Stimulated activated effector memory CD8-positive, alpha-beta T cell treated with anti-CD3 and anti-CD28 coated beads, Interleukin-12 subunit alpha, Interleukin-12 subunit beta, amount 100 ng/mL, for 72 hours (primary cell): ENCODE measurements at places on chromosomes 12 and 14.
A peak's percentile ranks its signal among the peaks of the same experiment; 100 is the strongest.

GRCh38 chr12:117518594-117519270 is 157.3 kb upstream of the NOS1 start:
- no peak for DNase-seq

DNA sequence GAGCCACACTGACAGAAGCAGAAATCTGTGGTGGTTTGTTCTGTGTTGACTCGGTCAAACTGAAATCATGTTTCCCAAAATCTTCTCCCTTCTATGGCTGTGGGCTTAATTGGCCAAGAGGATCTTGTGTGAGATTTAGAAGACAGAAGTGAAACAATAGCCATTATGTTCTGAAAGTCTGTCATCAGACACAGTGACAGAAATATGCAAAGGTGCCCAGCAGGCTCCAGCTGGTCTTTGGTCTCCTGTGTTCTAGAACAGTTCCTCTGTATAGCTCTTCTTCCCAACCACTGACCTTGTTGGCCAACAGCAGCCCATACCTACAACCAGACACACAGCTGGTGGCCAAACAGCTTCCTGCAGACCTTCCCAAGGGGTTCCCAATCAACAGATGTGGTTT is 25.0 kb upstream of the COCH start:
- no peak for DNase-seq

GRCh38 chr12:97560350-97560749 is 97.7 kb downstream of the RMST start:
- DNase-seq: no peak

DNA sequence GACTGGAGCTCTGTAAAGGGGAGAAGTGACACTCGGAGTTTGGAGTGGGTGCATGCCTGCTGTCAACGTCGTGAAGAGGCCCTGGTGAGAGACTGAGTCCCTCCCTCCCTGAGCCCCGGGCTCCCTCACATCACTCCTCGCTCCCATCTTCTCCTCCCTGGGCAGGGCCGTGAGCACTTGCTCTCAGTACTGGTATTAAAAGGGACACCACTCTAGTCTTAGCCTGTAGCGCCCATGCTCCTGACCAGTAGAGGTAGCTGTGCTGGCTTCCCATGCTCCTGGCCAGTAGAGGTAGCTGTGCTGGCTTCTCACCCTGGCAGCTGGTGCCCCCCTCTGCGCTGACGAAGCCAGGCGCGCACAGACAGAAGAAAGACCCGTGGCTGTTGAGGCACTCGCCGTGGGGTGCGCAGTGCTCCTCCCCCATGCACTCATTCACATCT is 14.7 kb downstream of the ISCA2 start:
- DNase-seq: no peak

DNA sequence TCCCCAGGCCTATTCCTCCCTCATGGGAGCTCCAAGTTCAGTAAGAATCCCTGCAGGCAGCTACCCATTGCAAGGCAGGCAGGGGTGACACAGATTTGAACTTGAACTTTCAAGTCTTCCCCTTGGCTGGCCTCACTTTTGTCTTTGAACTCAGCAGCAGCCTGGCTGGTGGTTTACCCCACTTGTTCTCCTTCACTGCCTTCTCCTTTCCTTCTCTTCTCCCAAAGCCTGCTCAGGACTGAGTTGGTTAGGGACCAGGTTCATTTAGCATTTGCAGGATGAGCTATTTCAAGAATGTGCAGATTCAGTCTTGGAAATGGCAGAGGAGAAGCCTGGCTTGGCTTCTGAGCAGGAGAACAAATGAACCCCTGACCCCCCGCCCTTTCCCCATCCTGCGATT is 67.7 kb upstream of the TBX3 start:
- DNase-seq: no peak

- peak; percentile 24 for DNase-seq
These were observed 807 bp downstream of the B4GALNT3 start for GRCh38 chr12:460261-461230.

- no peak for DNase-seq
These were observed 25.6 kb downstream of the PXN start for GRCh38 chr12:120239776-120240494.

DNA sequence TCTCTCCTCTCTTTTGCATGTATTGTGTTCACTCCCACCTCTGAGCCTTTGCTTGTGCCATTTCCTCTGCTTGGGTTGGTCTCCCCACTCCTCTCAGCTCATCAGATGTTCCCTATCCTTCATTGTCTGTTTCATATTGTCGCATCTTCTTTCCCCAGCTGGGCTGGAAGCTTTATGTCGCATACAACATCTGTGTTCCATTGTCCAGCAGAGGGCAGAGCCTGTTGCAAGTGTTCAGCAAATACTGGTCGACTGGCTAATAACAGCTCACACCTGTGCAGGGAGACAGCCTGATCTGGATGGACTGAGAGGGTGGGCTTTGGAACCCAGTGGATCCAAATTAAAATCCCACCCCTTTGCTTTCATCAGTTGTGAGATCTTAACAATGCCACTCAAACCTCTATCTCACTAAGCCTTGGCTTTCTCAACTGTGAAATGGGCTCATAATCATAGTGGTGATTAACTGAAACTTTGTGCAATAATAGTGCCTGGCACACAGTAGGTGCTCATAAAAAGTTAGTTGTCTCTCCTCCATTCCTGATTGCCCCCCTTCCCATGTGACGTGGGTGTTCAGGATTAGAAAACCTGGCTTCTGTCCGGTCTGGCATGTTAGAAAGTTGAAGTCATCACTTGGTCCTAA is 75.8 kb downstream of the RIN3 start:
- no peak for DNase-seq

DNA sequence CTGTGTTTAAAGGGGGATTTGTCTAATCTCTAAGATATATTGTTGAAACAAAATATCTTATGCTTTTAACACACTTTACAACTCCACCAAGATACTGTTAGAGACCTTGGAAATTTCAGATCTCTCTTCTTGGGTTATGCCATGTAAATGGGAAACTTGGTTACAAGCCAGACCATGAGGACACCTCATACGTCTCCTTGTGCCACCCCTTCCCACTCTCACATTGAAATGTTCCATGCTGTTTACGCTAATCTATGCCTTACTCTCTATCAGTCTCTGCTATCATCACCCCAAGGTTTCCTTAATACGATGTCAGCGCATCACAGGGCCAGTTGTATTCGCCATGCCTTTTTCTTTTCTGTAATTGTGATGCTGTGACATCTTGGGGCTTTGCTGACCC is 13.4 kb upstream of the DEGS2 start:
- DNase-seq: no peak

- DNase-seq: no peak
These were observed 10.9 kb upstream of the DLK1 start for GRCh38 chr14:100715803-100716202.

DNA sequence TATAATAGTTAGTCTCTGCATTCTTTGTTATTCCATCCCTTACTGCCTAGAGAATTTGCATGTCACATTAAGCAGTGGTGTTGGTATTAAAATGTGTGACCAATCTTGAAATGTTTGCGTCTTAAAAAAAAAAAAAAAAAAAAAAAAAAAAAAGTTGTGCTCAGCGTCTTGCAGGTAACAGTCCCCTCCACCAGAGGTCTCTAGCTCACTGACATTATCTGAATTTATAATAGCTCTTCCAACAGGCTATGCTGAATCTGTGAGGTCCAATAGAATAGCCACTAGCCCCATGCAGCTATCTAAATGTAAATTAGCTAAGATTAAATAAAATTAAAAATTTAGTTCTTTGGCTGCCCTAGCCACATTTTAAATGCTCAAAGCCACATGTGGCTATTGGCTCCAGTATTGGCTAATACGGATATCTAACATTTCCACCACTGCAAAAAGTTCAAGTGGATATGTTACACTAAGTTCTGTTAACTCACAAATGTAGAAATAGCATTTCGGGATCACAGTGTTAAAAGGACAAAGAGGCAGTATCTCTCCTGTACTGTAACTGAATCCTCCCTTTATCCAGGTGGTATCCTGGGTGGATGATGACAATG is 28.7 kb downstream of the NKX2-8 start:
- no peak for DNase-seq

- no peak for DNase-seq
These were observed 128.1 kb upstream of the AMIGO2 start for GRCh38 chr12:47207829-47208248.

- DNase-seq: no peak
These were observed 45.0 kb upstream of the OR6J1 start for GRCh38 chr14:22689199-22689598.
